ENCODE measurements at places on chromosomes 3 and 15.

GRCh38 chr3:46477756-46478155, 13.1 kb upstream of the LTF start:
- DNase-seq, result no peak

GRCh38 chr15:31223478-31224350, 102.9 kb upstream of the KLF13 start:
- DNase-seq, result no peak

- no peak for DNase-seq
These were observed 11.3 kb downstream of the CSRNP1 start for GRCh38 chr3:39142067-39142466.

DNA sequence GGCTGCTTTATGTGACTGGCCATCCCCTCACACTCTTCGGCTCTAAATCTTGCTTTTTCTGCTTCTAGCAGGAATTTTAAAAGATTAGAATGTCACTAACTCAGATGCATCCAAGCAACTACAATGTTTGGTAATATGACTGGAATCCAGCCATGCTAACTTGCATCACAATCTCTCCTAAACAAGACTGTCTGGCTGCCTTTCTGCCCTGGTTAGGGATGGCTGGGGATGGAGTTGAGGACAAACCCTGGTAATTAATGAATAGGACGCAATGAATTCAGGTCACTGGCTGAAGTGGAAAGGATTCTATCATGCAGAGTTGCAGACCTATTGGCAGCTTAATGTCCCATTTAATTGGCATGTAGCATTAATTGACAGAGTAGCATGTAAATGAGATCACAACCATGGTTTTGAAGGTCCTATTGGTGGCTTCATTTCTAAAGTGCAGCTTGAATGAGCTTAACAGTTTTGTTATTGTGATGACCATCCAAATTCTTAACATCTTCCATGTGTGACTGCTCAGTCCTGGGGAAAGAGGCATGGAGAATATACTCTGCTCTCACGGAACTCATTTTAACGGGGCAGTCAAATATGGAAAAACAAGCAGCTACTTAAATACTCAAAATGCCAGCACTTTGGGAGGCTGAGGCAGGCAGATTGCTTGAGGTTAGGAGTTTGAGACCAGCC, 21.7 kb downstream of the NMNAT3 start:
- no peak for DNase-seq

- DNase-seq, result no peak
These were observed 41.8 kb downstream of the IQCB1 start for GRCh38 chr3:121793078-121793477.

DNA sequence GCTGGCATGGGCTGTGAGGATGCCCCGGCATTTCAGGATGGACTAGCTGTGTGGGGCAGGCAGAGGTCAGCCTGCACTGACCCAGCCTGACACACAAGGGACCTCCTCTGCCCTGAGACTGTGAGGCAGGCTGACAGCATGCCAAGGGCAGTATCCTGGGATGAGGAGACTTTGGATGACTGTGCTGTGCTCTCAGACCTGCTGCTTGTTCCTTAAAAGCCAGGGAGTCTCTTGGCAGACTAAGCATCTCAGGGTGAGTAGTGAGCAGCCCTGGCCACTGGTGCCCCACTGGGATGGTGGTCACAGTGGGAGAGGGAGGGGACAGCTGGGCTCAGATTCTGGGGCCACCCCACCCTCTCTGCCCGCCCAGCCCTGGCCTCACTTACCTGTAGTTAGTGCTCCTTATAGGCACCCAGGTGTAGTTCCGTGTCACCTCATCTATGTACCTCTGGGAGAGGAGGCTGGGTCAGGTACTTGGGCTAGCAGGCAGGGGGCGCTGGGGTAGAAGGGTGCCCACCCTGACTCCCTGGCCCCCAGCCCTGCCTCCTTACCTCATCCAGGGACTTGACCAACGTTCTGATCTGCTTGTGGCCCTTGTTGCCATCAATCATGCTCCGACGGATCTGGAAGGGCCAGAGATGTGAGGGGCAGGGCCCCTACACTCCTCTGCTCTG, 16.1 kb upstream of the TMEM115 start:
- DNase-seq, result no peak

- DNase-seq, result no peak
These were observed 1351.5 kb downstream of the ZPLD1 start for GRCh38 chr3:103786296-103786695.

- DNase-seq, result no peak
These were observed 177.5 kb downstream of the RORA start for GRCh38 chr15:61051569-61052031.

DNA sequence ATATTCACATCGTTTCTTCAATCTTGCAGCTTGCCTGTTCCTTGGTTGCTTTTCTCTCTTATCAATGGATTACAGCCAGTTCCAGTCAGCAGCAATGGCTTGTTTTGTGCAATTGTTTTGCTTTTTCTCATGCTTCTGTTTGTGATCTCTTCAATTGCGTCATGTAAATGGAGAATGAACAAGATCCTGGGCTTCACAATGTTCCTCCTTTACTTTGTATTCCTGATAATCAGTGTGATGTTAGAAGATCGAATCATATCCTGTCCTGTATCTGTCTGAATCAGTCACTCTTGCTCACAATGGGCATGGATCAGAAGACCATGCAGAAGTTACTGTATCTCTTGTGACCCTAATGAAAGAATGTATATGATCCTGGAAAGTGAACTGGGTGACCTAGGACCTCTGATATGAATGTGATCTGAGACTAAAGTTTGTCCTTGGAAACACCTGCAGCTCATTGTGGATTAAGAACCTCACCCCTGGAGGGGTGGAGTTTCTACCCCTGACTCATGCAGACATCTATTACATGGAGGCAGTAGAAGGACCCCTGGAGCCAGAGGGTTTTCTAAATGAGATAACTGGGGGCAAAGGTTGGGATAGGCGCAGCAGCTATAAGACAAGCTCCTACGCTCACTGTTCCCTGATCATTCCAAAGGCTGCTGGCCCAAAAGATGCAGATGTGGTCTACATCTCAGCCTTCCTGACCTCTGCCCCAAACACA, 32.2 kb downstream of the SLC24A1 start:
- DNase-seq, result no peak

GRCh38 chr15:93414576-93415231, 325.7 kb upstream of the RGMA start:
- DNase-seq, result no peak

DNA sequence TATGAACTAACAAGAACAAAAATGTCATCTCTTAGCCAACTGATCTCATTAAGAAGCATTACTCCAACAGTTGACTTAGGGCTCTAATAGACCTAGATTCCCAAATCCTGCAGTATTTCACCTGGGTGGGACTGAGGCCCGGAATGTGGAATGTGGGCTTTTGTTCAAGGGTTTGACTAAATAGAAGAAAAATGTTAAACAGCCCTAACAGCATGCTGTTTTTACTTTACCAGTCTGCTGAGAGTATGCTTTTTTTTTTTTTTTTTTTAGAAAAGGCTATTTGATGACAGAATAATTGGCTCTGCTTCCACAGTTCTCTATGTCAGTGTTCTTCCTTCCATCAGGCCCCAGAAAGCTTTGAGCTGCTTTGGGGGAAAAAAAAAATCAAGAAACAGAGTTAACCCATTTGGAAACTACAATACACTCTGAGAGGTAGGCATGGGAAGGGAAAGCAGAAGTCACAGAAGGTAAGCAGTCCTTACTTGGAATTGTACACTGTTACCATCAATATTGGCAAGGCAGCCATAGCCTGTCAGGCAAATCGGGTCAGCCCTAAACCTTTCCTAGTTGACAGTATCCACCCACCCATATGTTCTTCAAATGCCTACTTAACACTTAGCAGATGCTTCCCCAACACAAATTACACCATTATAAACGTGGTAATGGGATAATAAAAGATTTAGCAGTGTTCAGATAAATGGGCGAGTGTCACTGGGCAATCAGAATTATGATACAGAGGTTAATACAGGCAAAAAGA, 224.2 kb downstream of the CNTN3 start:
- no peak for DNase-seq

- no peak for DNase-seq
These were observed 336.6 kb downstream of the OCA2 start for GRCh38 chr15:27762471-27762870.

GRCh38 chr15:101038327-101039003, 119.3 kb downstream of the LRRK1 start:
- DNase-seq, result no peak

DNA sequence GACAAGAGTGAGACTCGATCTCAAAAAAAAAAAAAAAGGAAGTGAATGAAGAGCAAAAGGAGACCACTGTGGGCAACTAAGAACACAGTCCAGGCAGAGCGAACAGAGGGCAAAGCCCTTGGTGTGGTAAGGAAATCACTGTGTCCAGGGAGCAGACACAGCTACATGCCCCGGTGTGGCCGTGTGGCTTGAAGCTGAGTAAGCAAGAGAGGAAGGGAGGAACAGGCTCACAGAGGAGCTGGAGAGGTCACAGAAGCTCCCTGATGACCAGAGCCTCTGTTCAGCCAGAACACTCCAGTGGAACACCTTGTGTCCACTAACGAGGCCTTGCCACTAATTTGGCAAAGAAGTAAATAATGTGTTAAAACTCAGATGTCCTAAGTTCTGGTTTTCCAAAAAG, 60.6 kb upstream of the GATA2 start:
- DNase-seq, result no peak

- DNase-seq, result peak; percentile 36
These were observed 31.5 kb downstream of the KCNAB1 start for GRCh38 chr3:156151824-156152428.

DNA sequence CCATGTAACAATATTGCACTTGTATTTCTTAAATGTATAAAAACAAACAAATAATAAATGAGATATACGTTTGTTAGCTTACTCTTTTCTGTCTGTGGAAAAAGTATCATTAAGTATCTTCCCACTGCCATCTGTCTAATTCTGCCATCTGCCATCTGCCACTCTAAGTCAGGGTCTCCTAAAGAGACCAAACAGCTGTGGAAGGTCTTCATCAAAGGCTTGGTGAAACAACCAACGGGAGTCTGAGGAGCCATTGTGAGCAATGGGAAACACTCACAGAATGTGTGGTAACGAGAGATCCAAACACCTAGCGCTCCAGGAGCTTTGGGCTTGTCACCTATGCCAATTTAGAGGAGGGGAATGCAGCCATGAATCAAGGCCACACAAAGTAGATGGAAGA, 28.7 kb upstream of the PFN2 start:
- DNase-seq, result no peak

DNA sequence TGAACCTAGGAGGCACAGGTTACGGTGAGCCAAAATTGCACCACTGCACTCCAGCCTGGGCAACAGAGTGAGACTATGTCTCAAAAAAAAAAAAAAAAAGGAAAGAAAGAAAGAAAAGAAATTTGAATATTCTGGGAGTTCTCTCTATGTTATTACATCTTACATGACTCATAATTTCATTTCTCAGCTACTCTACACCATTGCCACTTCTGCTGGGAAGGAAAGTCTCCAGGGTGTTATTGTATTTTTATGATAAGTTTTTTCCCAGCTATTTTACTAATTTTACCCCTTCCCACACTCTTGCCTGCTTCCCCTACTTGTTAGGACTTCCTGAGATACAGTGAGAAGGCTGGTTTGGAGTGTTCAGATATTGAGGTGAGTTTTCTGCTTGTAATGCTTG, 69.7 kb upstream of the UMPS start:
- DNase-seq, result no peak

- DNase-seq, result no peak
These were observed 24.2 kb upstream of the CLRN1 start for GRCh38 chr3:150996731-150997130.

GRCh38 chr3:44825264-44825925, 36.3 kb upstream of the TMEM42 start:
- no peak for DNase-seq

DNA sequence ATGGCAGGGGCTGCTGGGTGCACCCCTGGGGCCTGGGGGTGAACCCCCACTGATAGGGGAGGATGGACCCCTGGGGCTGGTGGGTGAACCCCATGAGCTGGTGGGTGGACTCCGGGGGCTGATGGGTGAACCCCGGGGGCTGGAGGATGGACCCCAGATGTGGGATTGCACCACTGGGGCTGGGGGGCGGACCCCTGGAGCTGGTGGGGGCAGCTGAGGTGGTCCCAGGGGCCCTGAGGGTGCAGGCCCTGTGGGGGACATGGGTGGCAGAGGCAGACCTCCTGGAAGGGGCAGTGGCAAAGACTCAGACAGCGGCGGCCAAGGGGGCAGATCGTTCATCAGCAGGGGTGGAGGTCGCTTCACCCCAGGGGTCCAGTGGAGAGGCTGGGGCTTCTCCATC, 17.4 kb upstream of the TXNRD3 start:
- no peak for DNase-seq

DNA sequence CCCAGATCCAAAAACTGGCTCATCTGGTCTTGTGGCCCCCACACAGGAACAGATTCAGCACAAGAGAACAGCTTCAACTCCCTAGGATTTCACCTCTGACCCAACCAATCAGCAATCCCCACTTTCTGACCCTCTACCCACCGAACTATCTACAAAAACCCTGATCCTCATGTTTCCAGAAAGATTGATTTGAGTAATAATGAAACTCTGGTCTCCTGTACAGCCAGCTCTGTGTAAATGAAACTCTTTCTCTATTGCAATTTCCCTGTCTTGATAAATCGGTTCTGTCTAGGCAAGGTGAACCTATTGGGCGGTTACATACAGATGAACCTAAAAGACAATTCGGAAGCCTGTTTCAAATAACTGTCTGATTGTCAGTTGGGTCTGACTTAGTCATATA, 847.6 kb upstream of the ALCAM start:
- DNase-seq, result no peak

DNA sequence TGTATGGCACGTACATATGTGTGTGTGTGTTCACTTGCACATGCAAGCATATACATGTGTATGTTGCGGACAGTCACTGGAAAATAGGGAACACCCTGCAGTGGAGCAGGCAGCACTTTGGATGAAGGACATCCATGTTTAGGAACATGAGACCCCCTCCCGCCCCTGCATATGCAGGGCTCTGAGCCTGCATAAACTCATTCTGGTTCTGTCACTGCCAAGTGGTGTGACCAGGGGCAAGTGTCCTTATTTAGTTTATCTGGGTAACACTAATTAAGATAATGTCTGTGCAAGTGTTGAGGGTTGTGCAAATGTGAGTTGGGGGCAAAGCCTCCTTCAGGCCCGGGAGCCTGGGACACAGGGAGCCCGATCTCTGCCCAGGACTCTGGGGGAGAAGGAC, 105.7 kb downstream of the CORO2B start:
- DNase-seq, result no peak

DNA sequence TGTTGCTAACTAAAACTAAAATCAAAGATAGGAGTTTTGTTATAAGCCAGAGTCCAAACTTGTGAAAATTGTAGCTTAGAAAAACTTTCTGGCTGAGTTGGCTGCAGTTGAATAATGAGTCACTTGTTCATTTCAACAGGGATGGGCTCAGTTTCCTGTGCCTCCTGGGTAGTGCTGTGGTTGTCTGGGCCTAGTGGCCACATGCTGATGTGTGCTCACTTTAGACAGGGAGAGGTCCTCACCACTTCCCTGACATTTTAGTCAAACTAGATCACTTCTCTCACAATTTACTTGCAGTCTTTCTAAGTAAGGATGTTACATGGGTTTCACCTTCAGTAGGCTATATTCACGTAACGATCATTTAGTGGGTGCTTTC, 6.3 kb upstream of the UBE2Q2 start:
- no peak for DNase-seq

- no peak for DNase-seq
These were observed 361 bp upstream of the LCMT2 start for GRCh38 chr15:43330780-43331087.
